Activated CD4-positive, CD25-positive, alpha-beta regulatory T cell (primary cell): ENCODE measurements at places on chromosomes 7 and 10.

- no peak for DNase-seq
Measured at GRCh38 chr10:58817201-58817846, 304.7 kb downstream of the BICC1 start.

DNA sequence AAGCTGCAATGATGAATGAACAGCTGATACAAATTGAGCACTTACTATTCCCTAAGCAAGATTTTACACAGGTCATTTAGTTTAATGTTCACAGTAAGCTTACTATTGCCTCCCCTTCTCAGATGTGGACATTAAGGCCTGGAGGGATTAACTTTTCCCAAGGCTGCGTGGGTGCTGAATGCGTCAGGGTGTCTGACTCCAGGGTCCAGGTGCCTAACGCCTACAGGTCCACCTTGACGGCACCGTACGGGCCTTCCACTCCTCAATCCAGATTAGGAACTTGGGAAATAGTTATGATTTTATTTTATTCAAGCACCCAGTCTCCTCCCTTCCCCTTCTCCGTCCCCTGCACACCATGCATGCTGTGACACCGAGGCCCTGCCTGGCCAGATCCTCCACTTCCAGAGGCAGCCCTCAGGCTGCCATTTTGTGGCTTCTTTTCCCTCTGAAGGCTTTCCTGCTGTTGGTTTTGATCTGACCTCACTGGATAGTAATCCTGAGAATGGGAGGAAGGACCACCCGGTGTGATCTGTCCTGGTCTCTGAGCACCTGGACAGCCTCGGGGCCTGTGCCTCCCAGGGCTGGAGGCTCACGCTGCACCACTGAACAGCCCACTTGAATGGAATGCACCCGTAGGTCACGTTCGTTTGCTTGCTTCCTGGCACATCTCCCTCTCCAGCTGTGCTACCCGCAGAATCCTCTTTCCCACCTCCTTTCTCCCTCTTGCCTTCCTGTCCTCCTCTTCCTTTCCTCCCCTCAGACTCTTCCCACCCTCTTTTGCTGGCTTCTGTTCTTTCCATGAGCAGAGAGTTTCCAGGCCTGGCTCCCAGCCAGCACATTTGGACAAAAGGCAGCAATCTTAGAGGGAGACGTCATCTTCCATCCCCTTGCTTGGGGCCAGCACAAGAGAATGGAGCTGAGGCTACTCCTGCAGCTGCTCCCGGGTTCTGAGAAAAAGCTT is 14.4 kb downstream of the DENND2A start:
- no peak for DNase-seq

- DNase-seq: no peak
Measured at GRCh38 chr7:131212114-131212513, 115.6 kb upstream of the MKLN1 start.

DNA sequence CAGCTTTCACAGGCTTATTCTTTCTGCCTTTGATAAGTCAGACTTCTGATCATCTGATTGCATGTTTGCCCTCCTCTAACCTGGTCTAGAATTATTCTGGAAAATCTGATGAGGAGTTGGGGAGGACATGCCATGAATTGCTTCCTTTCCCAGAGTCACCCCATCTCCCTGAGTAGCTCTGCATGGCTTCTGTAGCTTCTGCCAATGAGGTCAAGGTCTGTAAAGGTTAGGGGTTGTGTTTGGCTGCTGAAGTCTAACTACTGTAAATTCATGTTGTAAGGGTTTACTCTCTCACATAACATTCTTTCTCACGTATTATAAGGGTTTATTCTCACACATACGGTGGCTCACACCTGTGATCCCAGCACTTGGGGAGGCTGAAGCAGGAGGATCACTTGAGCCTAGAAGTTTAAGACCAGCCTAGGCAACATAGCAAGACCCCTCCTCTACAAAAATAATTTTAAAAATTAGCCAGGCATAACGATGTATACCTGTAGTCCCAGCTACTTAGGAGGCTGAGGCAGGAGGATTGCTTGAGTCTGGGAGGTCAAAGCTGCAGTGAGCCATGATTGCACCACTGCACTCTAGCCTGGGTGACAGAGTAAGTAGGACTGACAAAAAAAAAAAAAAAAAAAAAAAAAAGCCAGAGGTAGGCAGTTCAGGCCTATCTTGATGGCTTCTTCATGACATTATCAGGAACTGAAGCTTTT is 10.7 kb downstream of the GSTO2 start:
- DNase-seq: no peak

GRCh38 chr10:101573885-101574753 is 13.9 kb downstream of the POLL start:
- no peak for DNase-seq

GRCh38 chr7:82629583-82629982 is 186.0 kb upstream of the CACNA2D1 start:
- DNase-seq: no peak

DNA sequence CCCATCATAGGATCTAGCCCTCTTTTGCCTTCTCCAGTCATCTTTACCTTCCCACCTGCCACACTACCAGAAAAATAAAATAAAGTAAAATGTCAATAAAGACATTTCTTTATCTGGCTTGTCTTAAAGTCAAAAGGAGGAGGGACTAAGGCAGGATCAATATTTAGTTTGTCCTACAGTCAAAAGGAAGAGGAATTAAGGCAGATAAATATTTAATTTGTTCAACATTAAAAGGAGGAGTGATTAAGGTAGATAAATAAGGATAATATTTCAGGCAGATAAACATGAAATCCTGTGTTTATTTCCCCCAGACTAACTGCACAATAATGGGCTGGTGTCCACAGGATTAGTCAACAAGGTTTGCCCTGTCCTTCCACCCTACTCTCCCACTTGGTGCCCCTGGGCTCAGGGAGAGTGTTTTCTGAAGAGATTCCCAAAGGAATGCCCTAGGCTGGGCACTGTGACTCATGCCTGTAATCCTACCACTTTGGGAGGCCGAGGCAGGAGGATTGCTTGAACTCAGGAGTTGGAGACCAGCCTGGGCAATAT is 18.3 kb upstream of the MSMB start:
- no peak for DNase-seq

DNA sequence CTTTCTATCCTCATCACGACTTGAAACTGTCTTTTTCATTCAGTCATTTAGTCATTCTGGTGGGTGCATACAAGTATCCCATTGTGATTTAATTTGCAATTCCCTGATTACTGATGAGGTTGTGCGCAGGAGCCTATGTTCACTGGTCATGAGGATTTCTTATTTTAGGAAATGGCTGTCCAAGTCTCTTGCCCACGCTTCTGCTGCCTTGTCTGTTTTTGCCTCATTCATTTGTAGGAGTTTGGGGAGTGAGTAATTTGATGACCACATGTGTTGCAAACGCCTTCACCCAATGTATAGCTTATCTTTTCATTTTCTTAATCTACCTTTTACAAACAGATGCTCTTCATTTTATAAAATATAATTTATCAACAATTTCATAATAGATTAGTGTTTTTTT is 127.3 kb downstream of the ARHGAP22 start:
- no peak for DNase-seq
